T-helper 22 cell (primary cell): ENCODE measurements at places on chromosomes 12 and 14.

- no peak for DNase-seq
Observed at GRCh38 chr14:89731396-89731933, 223.1 kb downstream of the EFCAB11 start.

DNA sequence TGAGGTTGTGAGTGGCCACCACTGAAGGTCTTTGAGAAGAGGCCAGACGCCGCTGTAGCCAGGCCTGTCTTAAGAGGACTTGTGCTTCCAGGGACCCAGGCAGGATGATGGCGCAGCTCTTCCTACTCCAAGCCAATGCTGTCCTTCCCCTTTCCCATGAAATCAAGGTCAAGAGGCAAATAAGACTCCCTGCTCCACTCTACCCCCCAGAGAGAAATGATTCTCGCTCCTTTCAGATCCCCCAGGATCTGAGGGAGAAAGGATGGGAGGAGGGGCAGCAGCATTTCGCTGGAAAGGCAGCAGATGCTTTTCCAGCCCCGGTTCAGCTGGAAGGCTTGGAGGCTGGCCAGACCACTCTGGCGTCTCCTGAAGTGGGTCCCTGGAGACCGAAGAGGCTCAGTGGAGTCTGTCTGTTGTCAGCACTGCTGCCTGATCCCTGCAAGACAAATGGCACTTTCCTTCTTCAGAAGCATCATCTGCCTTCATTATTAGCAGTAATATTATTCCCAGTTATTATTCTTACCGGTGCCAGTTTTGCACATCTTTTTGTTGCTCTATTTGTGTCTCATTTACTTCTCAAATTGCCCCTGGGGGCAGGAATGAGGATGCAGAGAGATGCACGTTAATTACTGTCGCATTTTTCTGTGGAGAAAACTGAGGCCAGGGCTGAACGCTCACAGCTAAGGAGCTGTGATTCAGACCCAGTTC lies 51.4 kb downstream of the C14orf132 start:
- DNase-seq, result no peak

- DNase-seq, result no peak
Observed at GRCh38 chr12:53483225-53483978, 15.9 kb downstream of the MAP3K12 start.

DNA sequence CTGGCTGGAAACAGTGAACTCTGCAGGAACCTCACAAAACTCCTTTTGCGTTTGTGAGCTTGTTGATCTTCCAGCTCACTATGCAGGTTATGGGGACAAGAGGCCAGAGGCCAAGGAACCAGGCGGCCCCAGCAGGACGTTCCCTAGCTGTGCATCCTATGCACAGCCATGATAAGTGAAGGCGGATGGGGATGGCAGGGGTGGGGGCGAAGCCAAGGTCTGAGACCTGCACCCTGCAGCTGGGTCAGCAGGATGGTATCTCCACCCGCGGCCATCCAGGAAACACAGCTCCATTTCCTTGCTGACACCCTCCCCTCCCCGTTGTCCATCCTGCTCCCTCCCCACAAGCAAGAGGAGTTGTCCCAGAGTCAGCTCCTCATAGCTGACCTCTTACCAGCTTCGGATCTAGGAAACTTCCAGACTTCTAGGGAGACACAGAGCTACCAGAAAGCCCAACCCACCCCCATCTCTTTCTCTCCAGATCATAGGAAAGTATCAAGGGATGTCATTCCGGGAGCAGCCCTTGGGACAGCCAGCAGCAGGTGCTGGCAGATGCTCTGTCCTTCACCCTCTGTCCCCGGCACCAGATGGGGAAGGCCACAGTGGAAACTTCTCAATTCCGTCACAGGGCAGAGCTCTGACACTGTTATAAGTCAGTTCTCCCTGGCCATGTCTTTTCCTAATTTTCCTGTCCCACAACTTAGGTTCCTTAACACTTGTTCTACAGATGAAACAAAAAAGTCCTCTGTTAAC lies 9.4 kb downstream of the ZBTB39 start:
- no peak for DNase-seq

DNA sequence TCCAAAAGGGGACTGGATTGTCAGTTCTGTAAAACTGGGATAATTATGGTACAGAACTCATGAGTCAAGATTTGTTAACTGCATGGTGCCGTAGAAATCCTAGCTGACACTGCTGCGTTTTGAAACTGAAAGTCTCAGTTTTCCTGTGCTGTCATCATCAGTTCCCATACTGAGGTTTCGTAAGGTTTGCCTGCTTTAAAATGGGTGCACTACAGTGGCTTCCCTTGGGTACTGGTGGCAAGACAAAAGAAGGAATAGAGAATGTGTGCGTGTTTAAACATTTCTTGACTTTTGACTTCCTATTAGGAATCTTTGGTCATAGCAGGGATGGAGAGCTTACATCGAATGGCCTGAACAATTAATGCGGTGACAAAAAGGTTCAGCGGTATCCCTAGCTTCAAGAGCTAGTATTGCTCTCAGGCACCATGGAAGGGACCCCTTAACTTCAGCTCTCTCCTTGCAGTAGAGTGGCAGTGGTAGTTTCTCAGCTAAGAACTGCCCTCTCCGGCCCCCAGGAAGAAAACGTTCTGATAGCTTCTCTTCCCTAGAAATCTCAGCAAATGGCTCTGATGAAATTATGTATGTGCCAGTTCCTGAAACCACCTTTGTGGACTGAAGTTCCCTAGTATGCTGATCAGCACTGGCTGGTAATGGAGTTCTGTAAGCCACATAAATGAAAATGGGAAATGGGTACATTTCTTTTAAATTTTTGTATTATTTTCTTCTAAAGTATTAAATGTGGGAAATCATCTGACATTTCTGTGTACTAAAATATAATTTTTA lies 28.9 kb downstream of the ANO6 start:
- DNase-seq, result no peak

- DNase-seq, result no peak
Observed at GRCh38 chr14:33279865-33280264, 341.2 kb downstream of the NPAS3 start.

DNA sequence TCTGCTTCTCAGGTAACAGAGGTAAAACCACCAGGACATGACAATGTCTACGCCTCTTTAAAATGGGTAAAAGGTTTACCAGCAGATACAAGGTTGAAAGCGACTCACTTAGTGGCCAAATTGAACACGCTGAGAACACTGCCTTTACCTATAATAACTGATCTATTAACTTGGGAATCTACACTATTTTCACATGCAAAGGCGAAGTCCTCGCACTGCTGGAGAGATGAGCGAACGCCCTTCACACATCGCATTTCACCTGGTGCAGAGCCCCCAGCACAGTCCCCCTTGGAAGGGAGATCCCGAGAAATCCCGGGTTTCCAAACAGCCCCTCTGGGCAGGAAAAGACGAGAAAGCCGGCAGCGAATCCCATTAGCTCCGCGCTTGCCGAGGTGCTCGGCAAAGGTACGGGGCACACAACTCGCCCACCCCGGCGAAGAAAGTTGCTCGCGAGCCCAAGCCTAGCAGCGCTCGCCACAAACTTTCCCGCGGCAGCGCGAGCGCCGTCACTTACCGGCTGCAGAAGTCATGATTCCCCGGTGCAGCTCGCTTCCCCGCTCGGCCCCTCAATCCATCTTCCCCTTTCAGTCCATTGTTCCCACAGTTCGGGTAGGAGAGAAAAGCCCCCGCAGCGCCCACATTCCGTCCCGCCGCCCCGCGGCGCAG lies 423 bp downstream of the FGD6 start:
- DNase-seq, result no peak

- no peak for DNase-seq
Observed at GRCh38 chr12:24795699-24796347, 153.1 kb downstream of the BCAT1 start.

DNA sequence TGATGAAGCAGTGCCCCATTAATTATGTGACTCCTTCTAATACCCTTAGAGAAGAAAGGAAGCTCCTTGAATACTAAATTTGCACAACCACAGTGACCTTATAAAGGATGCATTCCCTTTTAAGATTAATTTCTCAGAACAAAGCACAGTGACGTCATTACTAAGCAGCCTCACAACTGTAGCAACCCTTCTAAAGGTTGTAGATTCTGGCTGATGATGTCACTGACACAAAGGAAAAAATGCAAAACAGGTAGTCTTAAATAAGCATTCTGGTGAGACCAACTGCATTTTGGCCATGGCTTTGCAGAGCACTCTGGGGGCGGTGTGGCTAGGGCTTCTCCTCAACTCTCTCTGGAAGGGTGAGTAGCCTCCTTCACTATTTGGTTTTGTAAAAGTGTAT lies 38.4 kb upstream of the OR4E1 start:
- no peak for DNase-seq
